ENCODE measurements at places on chromosomes 3 and 15. TPM values are rescaled to one million over a fixed set of nuclear protein-coding genes. Genes with fewer than 3 reads are reported as not detected.
A peak's percentile ranks its signal among the peaks of the same experiment; 100 is the strongest.

DNA sequence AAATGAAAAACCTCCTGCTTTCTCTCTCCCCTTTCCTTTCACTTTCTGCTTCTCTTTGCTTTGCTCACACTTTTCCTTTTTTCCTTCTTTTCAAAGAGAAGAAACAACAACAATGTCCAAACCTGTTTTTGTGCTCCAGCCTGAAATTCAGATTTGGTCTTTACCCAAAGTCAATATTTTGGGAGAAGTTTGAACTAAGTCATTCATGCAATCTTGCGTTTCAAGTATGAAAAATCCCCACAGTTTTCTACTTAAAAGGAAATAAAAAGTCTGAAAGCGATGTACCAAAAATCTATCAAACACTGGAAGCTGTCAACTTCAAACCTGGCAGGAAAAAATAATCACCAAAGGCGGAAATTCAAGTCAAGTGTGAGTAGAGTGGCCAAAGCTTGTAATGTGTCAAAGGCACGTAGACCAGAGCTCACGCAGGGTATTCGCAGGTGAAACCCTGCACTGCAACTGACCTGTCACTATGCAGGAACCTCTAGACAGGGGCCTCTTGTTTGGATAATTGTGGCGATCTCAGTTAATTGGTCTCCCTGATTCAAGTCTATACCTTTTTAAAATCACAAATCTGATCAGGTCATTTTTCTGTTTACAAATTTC is 118.8 kb upstream of the GALNT15 start:
- H3K4me1 ChIP-seq: no peaks in the 10 kb centered on the region
- no peaks in the 10 kb centered on the region for H3K36me3 ChIP-seq
- DNase-seq: no peak
- no peak overlapping the region for H3K4me3 ChIP-seq

- DNase-seq: no peak
- no peaks in the 10 kb centered on the region for H3K27me3 ChIP-seq
- no peak overlapping the region for H3K27ac ChIP-seq
Measured at GRCh38 chr3:67335813-67336212, 318.6 kb downstream of the SUCLG2 start.

The CA12 gene
- total RNA-seq: not detected

The COL6A5 gene
- not detected for total RNA-seq

DNA sequence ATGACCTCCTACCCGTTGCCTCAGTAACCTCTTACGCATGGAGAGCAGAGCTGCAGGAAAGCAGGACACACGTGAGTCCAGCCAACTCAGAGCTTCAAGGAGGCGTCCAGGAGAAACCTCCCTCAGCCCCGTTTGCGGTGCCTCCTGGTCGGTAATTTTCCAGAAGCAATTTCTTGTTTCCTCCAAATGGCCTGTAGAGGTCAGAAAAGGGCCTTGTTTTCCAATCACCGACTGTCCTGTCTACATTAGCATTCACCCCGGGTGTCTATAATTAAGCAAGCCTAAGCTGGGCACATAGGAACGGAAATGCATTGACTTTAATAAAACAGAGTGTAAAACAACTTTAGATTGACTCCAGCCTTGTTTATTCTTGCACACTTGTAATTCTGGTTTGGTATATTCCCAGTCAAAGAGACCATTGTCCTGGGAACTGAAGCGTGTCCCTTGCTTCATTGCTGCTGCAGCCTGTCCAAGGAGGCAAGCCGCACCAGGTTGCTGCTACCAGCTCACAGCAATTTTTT is 836.2 kb downstream of the AGBL1 start:
- no peak for DNase-seq
- no peak overlapping the region for H3K27ac ChIP-seq
- H3K36me3 ChIP-seq: no peaks in the 10 kb centered on the region
- peaks cover 7% of the 10 kb centered on the region for H3K27me3 ChIP-seq
- no peaks in the 10 kb centered on the region for H3K4me1 ChIP-seq
- no peak overlapping the region for H3K4me3 ChIP-seq

DNA sequence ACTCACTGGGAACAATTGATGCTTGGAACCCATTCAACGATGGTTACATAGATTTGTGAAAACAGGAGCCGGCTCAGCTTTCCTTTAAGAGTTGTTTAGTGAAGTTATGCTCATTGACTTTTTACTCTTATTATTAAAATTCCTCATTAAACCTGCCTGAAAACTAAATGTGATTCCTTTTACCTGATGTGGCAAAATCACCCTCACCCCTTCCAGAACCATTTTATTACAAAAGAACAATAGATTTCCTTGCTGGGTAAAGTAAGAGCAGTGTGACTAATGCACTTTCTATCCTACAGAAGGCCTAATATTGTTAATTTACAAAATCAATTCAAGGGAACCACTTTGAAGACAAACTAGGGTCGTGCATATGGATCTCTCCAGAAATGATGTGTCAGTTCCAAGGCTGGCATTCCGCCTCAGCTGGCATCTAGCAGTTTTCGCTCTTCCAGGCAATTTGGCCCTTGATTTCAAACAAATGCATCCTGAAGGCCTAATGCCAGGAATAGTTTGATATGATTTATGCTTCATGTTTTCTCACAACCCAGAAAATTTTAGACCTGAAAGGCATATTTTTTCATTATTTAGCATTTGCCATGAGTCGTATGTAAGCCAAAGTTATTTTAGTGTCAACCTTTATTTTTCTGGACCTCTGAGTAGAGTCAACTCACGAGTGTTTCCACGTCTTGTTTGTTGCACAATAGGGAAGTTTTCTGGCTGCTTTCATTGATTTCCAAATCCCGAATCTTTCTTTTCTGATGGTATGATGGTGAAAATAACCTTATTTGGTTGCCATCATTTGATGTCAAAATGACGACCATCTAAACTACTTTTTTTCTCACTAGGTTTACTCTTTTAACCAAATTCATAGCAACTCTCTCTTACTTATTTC is 447.8 kb downstream of the MECOM start:
- H3K36me3 ChIP-seq: no peaks in the 10 kb centered on the region
- H3K4me1 ChIP-seq: no peaks in the 10 kb centered on the region
- no peak overlapping the region for H3K4me3 ChIP-seq
- no peak for DNase-seq

DNA sequence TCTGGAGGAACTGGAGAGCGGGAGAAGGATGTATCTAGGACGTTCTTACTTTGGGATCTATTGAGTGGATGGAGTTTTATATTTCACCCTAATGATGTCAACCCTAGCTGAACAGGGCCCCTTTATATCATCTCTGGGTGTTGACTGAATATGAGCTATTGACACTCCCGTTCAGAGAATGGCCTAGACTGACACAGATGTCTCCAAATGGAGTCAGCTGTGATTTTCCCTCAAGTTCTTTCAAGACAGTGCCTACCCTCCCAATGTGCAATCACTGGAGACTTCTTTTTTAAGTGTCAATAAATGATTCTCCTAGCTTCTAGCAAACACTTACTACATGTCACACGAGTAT is 63.8 kb downstream of the FRMD4B start:
- H3K27me3 ChIP-seq: no peaks in the 10 kb centered on the region
- H3K4me3 ChIP-seq: no peak overlapping the region
- H3K4me1 ChIP-seq: peaks cover 2% of the 10 kb centered on the region
- H3K36me3 ChIP-seq: no peaks in the 10 kb centered on the region
- no peak overlapping the region for H3K27ac ChIP-seq
- no peak for DNase-seq

The UBAP1L gene
- 14.2 TPM for total RNA-seq

The PIERCE2 gene
- total RNA-seq: not detected

- no peaks in the 10 kb centered on the region for H3K36me3 ChIP-seq
- no peak overlapping the region for H3K27ac ChIP-seq
- H3K27me3 ChIP-seq: peaks cover 7% of the 10 kb centered on the region
- no peak for DNase-seq
- H3K4me3 ChIP-seq: peak overlapping the region; percentile 83
- peaks cover 10% of the 10 kb centered on the region for H3K4me1 ChIP-seq
Measured at GRCh38 chr3:19148768-19149091, 420 bp downstream of the KCNH8 start.

The CHRM5 gene
- not detected for total RNA-seq

The PYGO1 gene
- total RNA-seq: not detected

- no peak overlapping the region for H3K27ac ChIP-seq
- H3K36me3 ChIP-seq: no peaks in the 10 kb centered on the region
- H3K27me3 ChIP-seq: peaks cover 3% of the 10 kb centered on the region
Measured at GRCh38 chr3:148923592-148923991, 58.5 kb downstream of the CPA3 start.

GRCh38 chr3:170656284-170656683 is 70.4 kb upstream of the SLC7A14 start:
- no peak overlapping the region for H3K27ac ChIP-seq
- peaks cover 4% of the 10 kb centered on the region for H3K36me3 ChIP-seq
- no peak for DNase-seq
- peaks cover 24% of the 10 kb centered on the region for H3K27me3 ChIP-seq
- H3K4me1 ChIP-seq: no peaks in the 10 kb centered on the region

- H3K27me3 ChIP-seq: peaks cover 19% of the 10 kb centered on the region
- no peaks in the 10 kb centered on the region for H3K36me3 ChIP-seq
- no peak for DNase-seq
- peaks cover 1% of the 10 kb centered on the region for H3K4me1 ChIP-seq
- no peak overlapping the region for H3K4me3 ChIP-seq
Measured at GRCh38 chr3:178369006-178369405, 167.2 kb upstream of the KCNMB2 start.

The CCDC39 gene
- total RNA-seq: not detected

- peaks cover 52% of the 10 kb centered on the region for H3K4me1 ChIP-seq
- no peak overlapping the region for H3K4me3 ChIP-seq
- H3K36me3 ChIP-seq: peaks cover 7% of the 10 kb centered on the region
- DNase-seq: no peak
Measured at GRCh38 chr3:51673802-51674654, 3.0 kb downstream of the TEX264 start.

GRCh38 chr15:51629612-51630011 is 7.0 kb upstream of the DMXL2 start:
- no peaks in the 10 kb centered on the region for H3K36me3 ChIP-seq
- H3K27me3 ChIP-seq: peaks cover 12% of the 10 kb centered on the region
- no peak for DNase-seq
- no peaks in the 10 kb centered on the region for H3K4me1 ChIP-seq
- no peak overlapping the region for H3K27ac ChIP-seq
- H3K4me3 ChIP-seq: no peak overlapping the region

DNA sequence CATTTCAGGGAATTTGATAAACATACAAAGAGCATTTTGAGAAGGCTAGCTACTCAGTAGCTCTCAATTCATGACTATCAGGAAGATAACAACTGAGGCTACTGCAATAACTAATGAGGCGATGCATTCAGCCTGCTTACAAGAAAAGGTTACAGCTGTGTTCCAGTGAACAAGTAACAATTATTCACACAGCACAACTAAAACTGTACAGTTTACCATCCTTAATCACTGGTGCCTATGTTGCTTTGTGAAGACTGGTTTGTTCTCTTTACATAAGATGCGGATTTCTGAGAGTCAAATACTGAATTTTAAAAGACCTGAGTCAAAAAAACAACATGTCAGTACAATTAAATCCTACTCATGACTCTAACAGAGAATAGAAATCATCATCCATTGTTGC is 526.3 kb downstream of the OTOL1 start:
- H3K4me3 ChIP-seq: no peak overlapping the region
- no peaks in the 10 kb centered on the region for H3K27me3 ChIP-seq
- no peaks in the 10 kb centered on the region for H3K4me1 ChIP-seq
- DNase-seq: no peak
- no peaks in the 10 kb centered on the region for H3K36me3 ChIP-seq
- H3K27ac ChIP-seq: no peak overlapping the region

The CCR9 gene
- total RNA-seq: 2.0 TPM

The AADACL2 gene
- total RNA-seq: not detected

GRCh38 chr3:127753898-127754410 is 68.4 kb downstream of the MGLL start:
- H3K4me3 ChIP-seq: peak overlapping the region; percentile 71
- no peaks in the 10 kb centered on the region for H3K36me3 ChIP-seq
- H3K27me3 ChIP-seq: no peaks in the 10 kb centered on the region
- H3K27ac ChIP-seq: no peak overlapping the region

The SENP2 gene
- total RNA-seq: 40.2 TPM

DNA sequence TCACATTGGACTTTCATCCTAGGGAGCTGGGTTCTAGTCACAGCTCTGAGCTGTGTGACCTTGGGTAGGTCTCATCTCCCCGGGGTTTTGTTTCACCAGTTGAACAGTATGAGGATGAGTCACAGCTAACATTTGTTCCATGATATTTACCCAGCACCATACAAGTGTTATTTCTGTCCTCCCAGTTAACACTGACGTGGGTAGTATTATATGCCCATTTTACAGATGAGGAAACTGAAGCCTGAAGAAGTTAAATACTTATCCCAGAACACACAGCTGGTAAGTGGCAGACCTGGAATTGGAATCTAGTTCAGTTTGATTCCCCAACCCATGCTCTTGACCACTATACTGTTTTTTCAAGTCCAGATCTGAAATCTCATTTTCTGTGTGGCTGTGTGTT is 908 bp upstream of the RARB start:
- no peaks in the 10 kb centered on the region for H3K36me3 ChIP-seq
- H3K4me1 ChIP-seq: no peaks in the 10 kb centered on the region
- DNase-seq: no peak
- H3K27me3 ChIP-seq: peaks cover 30% of the 10 kb centered on the region

- DNase-seq: no peak
- H3K27me3 ChIP-seq: no peaks in the 10 kb centered on the region
- H3K4me3 ChIP-seq: peak overlapping the region; percentile 15
- no peak overlapping the region for H3K27ac ChIP-seq
- no peaks in the 10 kb centered on the region for H3K36me3 ChIP-seq
- H3K4me1 ChIP-seq: no peaks in the 10 kb centered on the region
Measured at GRCh38 chr3:98532275-98532637, 478 bp downstream of the GPR15 start.

DNA sequence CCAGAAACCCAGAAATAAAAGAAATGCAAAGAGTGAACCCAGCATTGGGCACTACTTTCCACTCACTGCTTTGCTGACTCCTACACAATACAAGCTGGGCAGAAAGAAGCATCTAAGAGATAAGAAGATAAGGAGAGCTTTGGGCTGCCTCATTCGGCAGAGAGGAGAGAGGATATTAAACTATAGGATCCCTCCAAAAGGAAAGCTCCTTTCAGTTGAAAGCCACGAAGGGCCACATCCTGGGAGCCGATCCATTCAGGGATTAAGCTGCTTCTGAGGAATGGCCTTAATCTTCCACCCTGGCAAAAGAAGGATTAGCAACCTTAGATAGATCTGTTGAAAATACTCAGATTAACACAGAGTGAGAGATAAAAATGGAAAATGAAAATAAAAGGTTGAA is 274.9 kb upstream of the PPP2R3A start:
- no peak overlapping the region for H3K4me3 ChIP-seq
- H3K36me3 ChIP-seq: no peaks in the 10 kb centered on the region
- no peaks in the 10 kb centered on the region for H3K27me3 ChIP-seq
- no peaks in the 10 kb centered on the region for H3K4me1 ChIP-seq
- no peak overlapping the region for H3K27ac ChIP-seq

Measured in naive thymus-derived CD8-positive, alpha-beta T cell (primary cell).